ENCODE measurements at places on chromosomes 7 and 10.

- H3K27me3 ChIP-seq: no peaks in the 10 kb centered on the region
- H3K4me1 ChIP-seq: no peaks in the 10 kb centered on the region
- no peak for DNase-seq
- H3K4me3 ChIP-seq: no peak overlapping the region
Observed at GRCh38 chr7:86130268-86130667, 513.4 kb upstream of the GRM3 start.

DNA sequence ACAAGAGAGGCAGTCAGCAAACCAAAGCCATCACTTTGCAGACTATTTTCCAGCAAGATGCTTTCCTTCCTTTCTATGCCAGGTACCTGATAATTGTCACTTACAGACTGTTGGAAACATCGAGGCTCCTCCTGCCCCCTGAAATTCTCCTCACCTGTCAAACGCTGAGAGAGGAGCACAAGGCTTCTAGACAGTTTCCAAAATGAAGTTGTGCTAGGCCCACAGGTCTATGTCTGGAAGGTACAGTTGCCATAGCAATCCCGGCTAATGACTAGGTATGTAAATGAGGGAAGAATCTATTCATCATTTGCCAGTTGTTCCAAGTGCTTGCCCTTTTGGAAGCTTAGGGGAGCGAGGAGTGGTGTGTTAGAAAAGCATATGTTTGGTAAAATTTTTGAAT, 334.4 kb downstream of the CALN1 start:
- no peak for DNase-seq
- H3K27me3 ChIP-seq: no peaks in the 10 kb centered on the region
- no peak overlapping the region for H3K4me3 ChIP-seq
- no peak overlapping the region for H3K27ac ChIP-seq
- H3K4me1 ChIP-seq: no peaks in the 10 kb centered on the region
- H3K36me3 ChIP-seq: no peaks in the 10 kb centered on the region

DNA sequence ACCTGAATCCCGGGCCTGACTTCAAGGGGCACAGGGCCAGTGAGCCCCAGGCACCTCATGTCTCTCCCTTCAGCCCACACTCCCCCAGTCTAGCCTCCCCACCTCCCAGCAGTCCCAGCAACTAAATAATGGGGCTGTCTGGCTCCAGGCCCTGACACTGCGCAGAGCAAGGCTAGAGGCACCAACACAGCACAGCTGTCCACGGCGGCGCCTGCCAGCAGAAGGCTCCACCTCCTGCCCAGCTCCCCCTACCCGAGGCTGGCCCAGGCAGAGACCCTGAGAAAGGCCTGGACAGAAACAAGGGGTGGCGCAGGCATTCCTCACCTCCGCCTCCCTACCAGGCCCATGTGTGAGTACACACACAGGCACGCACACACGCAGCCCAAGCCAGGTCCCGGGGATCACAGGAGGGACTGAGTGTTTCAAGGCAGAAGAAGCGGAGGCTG, 6.1 kb downstream of the KCNH2 start:
- no peak overlapping the region for H3K4me3 ChIP-seq
- no peaks in the 10 kb centered on the region for H3K27me3 ChIP-seq
- no peaks in the 10 kb centered on the region for H3K36me3 ChIP-seq
- H3K4me1 ChIP-seq: peaks cover 13% of the 10 kb centered on the region
- no peak for DNase-seq

- no peaks in the 10 kb centered on the region for H3K27me3 ChIP-seq
- H3K36me3 ChIP-seq: no peaks in the 10 kb centered on the region
- H3K4me3 ChIP-seq: no peak overlapping the region
- no peak overlapping the region for H3K27ac ChIP-seq
Observed at GRCh38 chr7:117195361-117196029, 127.4 kb downstream of the WNT2 start.

DNA sequence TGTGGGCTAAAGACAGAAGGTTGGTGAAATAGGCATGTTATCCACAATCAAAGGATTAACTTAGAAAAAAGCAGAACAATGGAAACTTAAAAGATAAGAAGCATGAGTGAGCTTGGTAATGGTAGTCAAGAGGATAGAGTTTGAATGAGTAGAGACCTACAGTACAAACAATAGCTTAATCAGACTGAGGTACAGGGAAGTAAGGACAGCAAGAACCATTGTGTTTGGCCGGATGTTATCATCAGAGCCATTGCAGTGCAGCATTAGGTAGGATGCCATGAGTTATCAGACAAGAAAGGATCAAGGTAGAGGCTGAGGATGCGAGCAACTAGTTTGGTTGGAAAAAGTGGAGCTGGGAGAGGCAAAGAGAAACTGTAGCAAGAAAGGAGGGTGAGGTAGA, 353.3 kb upstream of the VSTM2A start:
- no peaks in the 10 kb centered on the region for H3K4me1 ChIP-seq
- H3K4me3 ChIP-seq: no peak overlapping the region
- no peaks in the 10 kb centered on the region for H3K36me3 ChIP-seq
- DNase-seq: no peak
- H3K27me3 ChIP-seq: no peaks in the 10 kb centered on the region
- H3K27ac ChIP-seq: no peak overlapping the region

- no peaks in the 10 kb centered on the region for H3K4me1 ChIP-seq
- no peak overlapping the region for H3K27ac ChIP-seq
- no peak overlapping the region for H3K4me3 ChIP-seq
- H3K36me3 ChIP-seq: no peaks in the 10 kb centered on the region
- H3K27me3 ChIP-seq: no peaks in the 10 kb centered on the region
Observed at GRCh38 chr7:71286336-71286735, 154.4 kb downstream of the GALNT17 start.

DNA sequence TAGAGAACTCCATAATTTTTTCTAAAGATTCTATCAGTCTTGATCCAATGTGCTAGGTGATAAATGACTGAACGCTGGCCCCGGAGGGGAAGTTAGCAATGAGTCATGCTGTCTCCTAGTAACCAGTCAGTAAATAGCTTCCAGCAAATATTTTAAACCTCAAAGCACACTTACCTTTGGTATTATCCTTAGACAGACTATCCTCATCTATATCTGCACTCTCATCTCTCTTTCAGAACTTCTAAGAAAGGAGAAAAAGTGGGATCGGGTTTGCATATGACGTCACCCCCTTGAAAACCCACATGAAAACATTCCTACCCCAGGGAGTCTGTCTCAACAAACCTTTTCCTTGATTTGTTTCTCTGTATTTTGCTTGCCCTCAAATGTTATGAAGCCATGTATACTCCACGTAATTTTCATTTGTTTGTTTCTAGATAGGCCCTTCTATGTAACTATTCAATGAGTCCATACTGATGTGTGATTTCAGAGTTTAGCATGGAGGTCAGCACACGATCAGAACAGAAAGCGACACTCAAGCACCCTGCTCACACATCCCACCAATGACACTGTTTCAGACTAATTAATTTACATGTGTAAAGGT, 174.9 kb upstream of the NRP1 start:
- no peaks in the 10 kb centered on the region for H3K36me3 ChIP-seq
- H3K4me3 ChIP-seq: no peak overlapping the region
- DNase-seq: peak; percentile 91
- H3K27ac ChIP-seq: peak overlapping the region; percentile 90

DNA sequence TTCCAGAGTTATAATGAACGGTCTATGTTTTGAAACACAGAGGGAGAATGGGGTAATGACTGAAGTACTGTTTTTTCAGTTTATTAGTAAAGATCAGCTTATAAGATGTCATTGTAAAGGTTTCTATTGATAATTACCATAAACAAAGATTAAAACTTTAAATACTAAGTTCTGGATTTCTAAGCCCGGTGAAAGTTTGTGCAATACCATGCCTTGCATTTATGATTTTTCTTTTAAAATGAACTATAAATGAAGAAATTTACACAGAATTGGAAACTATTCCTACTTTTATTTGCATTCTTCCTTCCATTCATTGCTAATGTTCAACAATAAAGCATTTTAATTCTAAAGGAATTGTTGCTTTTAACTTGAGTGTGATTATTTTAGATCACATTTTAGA, 4.9 kb downstream of the MEOX2 start:
- H3K4me3 ChIP-seq: no peak overlapping the region
- H3K27ac ChIP-seq: no peak overlapping the region
- no peak for DNase-seq

DNA sequence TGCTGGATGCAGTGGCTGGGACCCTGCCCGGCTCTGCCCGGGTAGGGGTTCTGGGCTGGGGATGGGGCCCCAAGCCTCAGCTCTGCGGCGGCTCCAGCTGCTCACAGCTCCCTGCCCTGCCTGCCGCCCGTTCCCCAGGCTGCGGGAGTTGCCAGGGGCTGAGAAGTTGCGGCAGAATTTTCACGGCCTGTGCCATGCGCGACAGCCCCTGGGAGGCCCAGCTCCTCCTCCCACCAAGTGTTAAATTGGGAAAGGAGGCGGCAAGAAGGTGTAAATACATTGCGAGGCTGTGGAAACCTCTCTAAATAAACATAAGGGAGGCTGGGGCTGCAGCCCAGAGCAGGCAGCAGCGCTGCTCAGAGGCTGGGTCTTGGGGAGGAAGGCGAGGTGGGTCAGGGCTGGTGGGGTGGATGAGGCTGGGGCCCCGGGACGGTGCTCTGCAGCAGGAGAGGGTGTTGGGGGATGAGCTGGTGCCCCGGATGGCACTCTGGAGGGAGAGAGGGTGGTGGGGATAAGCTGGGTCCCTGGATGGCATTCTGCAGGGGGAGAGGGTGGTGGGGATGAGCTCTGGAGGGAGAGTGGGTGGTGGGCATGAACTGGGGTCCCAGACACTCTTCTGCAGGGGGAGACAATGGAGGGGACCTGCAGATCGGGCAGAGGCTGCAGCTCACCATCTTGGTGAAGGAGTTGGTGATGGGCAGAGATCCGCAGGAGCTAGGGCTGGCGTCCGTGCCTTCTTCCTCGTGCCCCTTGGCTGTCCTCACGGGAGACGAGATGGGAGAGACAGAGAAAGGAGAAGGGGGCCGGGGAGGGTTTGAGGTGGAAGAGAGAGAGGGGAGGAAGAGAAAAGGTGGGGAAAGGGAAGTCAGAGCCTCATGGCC, 85.5 kb upstream of the GNA12 start:
- no peaks in the 10 kb centered on the region for H3K36me3 ChIP-seq
- peak; percentile 27 for DNase-seq
- no peak overlapping the region for H3K4me3 ChIP-seq

GRCh38 chr10:24278176-24278889, 69.4 kb downstream of the KIAA1217 start:
- no peak for DNase-seq
- no peaks in the 10 kb centered on the region for H3K36me3 ChIP-seq
- peaks cover 2% of the 10 kb centered on the region for H3K4me1 ChIP-seq
- H3K27me3 ChIP-seq: no peaks in the 10 kb centered on the region
- H3K4me3 ChIP-seq: no peak overlapping the region

- no peaks in the 10 kb centered on the region for H3K36me3 ChIP-seq
- H3K27me3 ChIP-seq: no peaks in the 10 kb centered on the region
- H3K4me1 ChIP-seq: peaks cover 21% of the 10 kb centered on the region
- no peak for DNase-seq
- H3K27ac ChIP-seq: no peak overlapping the region
Observed at GRCh38 chr10:7956508-7956907, 98.0 kb upstream of the GATA3 start.

- no peaks in the 10 kb centered on the region for H3K4me1 ChIP-seq
- H3K27me3 ChIP-seq: no peaks in the 10 kb centered on the region
- H3K4me3 ChIP-seq: no peak overlapping the region
Observed at GRCh38 chr10:82251222-82251906, 376.4 kb downstream of the NRG3 start.

DNA sequence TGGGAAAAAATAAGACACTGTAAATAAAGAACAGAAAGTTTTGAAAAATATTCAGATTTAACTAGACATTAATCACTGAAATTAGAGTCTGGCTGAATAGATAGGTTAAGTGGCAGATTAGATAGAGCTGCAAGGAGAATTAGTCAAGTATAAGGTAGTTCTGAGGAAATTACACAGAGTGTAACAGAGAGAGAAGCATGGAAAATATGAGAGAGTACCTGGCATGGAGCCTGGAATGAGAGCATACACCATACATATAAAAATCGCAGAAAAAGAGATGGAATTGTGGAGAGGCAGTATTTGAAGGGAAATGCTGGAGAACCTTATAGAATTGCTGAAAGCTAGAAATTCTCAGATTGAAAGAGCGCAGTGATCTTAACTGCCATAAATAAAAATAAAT, 46.9 kb downstream of the ZNRF2 start:
- H3K4me3 ChIP-seq: no peak overlapping the region
- H3K27ac ChIP-seq: no peak overlapping the region
- H3K4me1 ChIP-seq: no peaks in the 10 kb centered on the region
- no peaks in the 10 kb centered on the region for H3K36me3 ChIP-seq
- no peak for DNase-seq

- no peak for DNase-seq
- H3K27ac ChIP-seq: no peak overlapping the region
- no peak overlapping the region for H3K4me3 ChIP-seq
- 0 out of 2 replicates have a peak, but pooled peaks cover 4% of the 10 kb centered on the region for H3K4me1 ChIP-seq
Observed at GRCh38 chr7:99242682-99243081, 30.0 kb upstream of the MYH16 start.

DNA sequence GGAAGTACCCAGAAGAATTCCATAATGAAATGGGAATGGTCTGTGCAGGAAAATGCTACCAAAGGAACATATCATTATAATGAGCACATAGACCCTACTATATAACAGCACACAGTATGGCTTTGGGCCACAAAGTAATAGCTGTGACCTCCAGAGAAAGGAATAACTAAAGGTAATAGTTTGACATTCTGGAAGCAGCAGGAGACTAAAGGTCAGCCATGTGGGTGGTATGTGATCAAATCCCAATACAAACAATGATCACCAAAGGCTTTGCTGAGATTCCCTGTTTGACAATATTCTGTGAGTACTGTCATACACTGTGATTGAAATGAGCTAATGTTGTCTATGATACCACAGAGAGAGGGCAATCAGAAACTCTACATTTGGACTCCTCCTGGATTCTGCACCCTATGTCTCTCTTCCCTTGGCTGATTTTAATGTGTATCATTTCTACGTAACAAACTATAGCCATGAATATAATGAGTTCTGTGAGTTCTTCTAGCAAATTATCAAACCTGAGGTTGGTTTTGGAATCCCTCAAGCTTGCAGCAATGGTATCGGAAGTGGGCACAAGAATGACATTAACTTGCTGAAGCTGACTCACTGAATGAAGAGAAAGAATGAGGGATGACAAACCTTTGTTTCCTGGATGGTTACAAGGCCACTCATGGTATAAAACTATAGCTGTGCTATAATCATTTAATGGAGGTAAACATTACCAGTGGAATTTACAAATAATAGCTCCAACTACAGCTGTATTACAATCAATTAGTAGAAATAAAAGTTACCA, 99.6 kb downstream of the JMJD1C start:
- H3K4me3 ChIP-seq: no peak overlapping the region
- H3K27me3 ChIP-seq: no peaks in the 10 kb centered on the region
- peak; percentile 44 for DNase-seq
- peak overlapping the region; percentile 21 for H3K27ac ChIP-seq

- peaks cover 11% of the 10 kb centered on the region for H3K4me1 ChIP-seq
- no peak overlapping the region for H3K4me3 ChIP-seq
- H3K27ac ChIP-seq: no peak overlapping the region
- DNase-seq: no peak
- H3K36me3 ChIP-seq: no peaks in the 10 kb centered on the region
Observed at GRCh38 chr7:108109221-108109908, 20.8 kb downstream of the LAMB4 start.
